Stimulated activated CD4-positive, alpha-beta T cell treated with anti-CD3 and anti-CD28 coated beads, Interleukin-2, amount 100 ng/mL, for 48 hours (primary cell): ENCODE measurements at places on chromosomes 5 and 9.

DNA sequence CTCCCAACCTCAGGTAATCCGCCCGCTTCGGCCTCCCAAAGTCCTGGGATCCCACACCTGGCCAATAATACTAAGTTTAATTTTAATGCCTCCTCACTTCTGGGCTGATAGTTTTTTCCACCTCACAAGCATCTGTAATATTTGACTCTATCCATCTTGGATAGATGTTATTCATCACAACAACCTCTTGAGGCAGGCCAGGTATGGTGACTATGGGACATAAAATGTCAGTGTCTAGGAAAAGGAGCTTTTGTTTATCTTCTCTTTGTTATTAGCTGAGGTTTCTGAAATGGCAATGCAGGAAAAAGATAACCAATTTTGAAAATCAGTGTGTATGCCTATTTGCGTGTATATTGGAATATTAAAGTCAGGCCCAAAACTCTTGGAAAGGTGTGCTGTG, 1.2 kb upstream of the CCDC69 start:
- DNase-seq = no peak

DNA sequence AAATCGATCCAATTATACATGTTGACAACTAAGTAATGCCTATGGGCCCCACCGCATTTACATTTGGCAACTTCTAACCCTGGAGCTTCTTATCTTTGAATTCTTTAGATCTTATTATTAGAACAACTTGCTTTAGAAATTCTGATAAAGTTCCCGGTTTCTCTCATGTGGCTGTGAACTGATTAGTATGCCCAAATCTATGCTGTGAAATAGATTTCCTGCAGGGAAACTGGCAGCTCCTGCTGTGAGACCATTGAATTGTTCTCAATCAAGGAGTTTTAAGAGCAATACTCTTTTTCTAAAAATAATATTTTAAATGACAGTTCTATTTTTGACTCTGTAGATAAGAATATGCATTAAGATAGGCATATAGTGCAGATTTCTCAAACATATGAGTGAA, 177.5 kb downstream of the GABRB2 start:
- DNase-seq = no peak

GRCh38 chr5:126884269-126884819, 107.4 kb downstream of the LMNB1 start:
- DNase-seq = no peak

DNA sequence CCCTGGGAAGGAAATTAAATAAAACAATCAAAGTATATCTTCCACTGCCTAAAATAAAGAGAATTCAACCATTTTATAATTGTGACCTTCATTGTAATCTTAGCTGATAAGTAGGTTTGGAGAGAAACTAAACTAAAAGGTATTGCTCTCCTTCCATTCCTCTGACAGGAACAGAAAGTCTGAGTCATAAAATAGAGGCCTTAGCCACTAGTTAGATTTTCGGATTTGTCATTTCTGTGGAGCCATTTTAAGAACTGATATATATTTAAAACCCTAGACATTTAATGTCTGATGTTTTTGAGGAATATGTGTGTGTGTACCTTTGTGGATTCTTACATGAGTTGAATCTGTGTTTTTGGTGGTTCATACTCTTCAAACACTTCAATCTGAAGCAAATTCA, 11.8 kb upstream of the TMC1 start:
- no peak for DNase-seq

DNA sequence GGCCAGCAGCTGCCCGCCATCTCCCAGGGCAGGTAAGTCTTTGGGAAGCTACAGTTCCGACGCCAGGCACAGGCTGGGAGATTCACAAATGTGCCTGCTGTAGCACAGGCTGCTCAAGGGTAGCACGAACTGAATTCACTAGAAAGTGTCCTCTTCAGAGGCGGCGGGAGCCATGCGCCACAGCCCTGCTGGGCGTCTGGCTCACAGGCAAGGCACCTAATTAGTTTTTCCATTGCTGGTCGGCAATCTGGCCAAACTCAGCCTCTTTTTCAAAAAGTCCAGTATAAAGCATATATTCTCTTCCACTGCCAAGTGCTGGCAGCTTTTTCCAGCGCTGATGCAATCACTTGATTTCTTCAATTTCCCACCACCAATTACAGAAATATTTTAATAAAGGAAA, 128.9 kb upstream of the RAPGEF1 start:
- no peak for DNase-seq

DNA sequence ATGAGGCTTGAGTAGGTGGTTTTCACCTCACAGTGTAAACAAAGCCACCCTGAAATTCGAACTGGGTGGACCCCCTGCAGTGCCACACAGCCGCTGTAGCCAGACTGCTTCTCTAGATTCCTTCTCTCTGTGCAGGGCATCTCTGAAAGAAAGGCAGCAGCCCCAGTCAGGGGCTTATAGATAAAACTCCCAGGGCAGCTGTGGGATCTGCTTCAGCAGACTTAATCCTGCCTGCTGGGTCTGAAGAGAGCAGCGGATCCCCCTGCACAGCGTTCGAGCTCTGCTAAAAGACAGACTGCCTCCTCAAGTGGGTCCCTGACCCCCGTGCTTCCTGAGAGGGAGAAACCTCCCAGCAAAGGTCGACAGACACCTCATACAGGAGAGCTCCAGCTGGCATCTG, 71.4 kb downstream of the CARTPT start:
- DNase-seq = no peak

GRCh38 chr9:36438536-36439236, 38.6 kb upstream of the RNF38 start:
- DNase-seq = no peak

DNA sequence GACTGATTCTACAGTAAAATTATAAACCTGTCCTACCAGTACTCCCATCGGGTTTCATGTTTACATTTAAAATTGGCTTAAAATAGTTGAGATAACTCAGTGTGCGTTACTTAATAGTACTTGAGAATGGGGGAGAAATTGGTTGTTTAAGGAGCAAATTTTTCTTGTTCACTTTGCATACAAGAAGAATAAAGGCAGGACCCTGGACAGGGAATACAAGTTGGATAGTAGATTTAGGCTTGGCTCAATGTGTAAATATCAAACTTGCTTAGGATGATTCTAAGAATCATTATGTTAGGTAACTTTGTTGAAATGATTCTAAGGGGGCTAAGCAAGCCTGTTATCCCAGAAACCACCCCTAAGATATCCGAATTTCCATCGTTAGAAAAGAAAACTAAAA, 448.4 kb upstream of the TLE4 start:
- DNase-seq = no peak

- no peak for DNase-seq
Measured at GRCh38 chr9:133494636-133495326, 15.9 kb upstream of the SLC2A6 start.
